Fibroblast of pulmonary artery (primary cell): ENCODE measurements at places on chromosomes 16 and 17.

GRCh38 chr17:66932311-66932710, 32.2 kb upstream of the CACNG4 start:
- DNase-seq = no peak

- no peak for DNase-seq
Measured at GRCh38 chr17:55751720-55752250, 934 bp downstream of the PCTP start.

- DNase-seq = no peak
Measured at GRCh38 chr17:64775701-64776570, 113.8 kb upstream of the SMURF2 start.

- peak; percentile 31 for DNase-seq
Measured at GRCh38 chr16:21166561-21166961, 8.1 kb downstream of the LDAF1 start.

DNA sequence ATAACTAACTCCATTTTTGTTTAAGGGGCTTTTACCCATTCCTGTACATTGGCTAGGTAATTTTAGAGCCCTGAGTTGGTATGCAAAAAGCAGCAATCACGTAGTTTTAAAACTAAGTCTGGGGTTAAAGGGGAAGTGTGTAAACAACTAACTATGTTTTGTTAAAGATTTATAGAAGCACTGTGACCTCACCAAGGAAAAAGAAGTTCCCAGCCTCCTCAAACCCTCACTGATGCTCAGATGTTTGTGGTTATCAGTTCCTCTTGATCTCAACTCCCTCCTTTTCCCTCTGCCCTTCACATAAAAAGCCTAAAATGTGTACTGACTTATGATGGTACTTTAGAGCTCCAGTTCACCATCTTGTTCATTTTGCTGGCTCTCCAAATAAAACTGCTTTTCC, 119.9 kb upstream of the IRX6 start:
- no peak for DNase-seq

DNA sequence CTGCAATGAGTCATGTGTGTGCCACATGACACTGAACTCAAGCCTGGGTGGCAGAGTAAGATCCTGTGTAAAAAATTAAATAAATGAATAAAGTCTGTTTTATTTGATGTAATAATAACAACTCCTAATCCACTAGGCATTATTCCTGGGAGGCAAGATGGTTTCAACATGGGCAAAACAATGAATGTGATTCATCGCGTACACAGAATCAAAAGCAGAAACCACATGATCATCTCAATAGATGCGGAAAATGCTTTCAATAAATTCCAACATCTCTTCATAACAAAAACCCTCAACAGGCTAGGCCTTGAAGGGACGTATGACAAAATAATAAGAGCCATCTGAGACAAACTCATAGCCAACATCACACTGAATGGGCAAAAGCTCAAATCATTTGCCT, 195.4 kb downstream of the CDH11 start:
- no peak for DNase-seq

DNA sequence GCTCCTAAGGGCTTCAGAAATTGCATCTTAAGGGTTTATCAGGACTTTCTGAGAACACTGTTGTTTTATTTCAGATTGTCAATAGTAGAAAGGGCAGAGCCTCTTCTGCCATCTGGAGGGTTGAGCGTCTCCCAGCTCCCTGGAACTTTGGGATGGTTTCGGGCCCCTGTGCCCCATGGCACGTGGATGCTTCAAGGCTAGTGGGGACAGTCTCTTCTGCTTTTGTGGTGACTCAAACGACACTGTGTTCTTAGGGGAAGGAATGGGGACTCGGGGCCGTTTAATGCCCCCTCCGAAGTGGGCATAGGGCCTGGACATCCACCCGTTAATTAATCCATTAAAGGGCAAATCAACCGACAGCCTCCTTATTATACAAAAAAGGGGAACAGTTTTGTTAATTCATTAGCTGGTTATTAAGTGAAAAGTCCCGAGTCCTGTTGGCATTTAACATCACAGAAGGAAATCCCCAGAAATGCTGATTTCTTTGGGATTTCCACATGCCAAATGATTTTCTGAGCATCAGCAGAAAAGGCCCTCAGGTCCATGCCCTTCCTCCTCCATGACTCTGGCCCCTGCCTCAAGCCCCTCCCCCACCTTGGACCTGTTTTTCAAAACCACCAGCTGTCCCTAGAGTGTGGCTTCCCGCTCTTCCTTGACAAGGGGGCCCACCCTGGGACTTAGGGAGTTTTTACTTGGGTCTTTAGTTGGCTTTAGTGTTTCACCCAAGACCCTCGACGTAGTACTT, 68.7 kb downstream of the ARSG start:
- no peak for DNase-seq

DNA sequence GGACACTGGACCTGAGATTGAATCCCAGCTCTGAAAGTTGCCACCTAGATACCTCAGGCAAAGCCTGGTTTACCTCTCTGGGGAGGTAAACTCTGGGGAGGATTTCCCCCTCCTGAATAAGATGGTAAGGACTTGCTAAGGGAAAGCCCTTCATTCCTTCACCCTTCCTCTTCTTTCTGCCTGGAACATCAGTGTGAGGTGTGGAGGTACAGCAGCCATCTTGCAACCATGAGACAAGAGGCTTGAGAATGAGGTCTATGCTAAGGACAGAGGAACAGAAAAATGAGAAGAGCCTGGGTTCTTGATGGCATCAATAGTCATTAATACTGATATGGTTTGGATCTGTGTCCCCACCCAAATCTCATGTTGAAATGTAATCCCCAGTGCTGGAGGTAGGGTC, 23.7 kb upstream of the ADCY9 start:
- no peak for DNase-seq

GRCh38 chr17:76697702-76698465, 12.9 kb downstream of the MXRA7 start:
- DNase-seq = peak; percentile 63

DNA sequence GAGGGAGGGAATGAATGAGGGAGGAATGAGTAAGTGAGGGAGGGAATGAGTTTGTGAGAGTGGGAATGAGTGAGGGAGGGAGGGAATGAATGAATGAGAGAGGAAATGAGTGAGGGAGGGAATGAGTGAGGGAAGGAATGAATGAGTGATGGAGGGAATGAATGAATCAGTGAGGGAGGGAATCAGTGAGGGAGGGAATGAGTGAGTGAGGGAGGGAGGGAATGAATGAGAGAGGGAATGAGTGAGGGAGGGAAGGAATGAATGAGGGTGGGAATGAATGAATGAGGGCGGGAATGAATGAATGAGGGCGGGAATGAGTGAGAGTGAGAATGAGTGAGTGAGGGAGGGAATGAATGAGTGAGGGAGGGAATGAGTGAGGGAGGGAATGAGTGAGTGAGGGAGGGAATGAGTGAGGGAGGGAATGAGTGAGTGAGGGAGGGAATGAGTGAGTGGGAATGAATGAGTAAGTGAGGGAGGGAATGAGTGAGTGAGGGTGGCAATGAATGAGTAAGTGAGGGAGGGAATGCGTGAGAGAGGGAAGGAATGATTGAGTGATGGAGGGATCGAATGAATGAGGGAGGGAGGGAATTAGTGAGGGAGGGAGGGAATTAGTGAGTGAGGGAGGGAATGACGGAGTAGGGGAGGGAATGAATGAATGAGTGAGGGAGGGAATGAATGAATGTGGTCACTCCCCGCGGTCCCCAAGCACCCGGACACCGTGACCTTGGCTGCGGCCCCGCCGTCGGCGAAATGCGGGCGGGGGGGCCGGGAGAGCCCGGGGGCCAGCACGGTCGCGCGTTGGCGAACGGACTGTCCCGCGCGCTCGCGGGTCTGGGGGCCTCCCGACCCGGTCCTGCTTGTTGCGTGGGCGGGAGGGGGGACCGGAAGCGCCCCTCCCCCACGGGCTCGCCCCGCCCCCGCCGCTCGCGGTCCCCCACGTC, 1.1 kb upstream of the UBE2I start:
- DNase-seq = peak; percentile 57

DNA sequence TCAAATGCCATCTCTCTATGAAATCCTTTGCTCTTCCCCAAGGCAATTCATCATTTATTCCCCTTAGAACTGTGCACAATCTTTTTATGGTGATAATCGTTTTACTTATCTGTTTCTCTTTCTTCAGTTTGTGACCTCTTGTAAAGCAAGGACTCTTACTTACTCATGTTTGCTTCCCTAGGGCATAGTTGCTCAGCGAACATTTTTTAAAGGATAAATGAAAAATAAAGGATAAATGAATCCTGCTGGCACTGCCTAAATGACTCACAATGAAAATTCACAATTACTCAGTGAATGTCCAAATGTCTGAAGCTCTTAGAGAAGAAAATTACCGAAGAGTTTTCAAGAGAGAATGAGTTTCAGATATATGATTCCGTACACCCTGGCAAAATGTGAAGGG, 671.7 kb downstream of the CDH11 start:
- DNase-seq = peak; percentile 17

GRCh38 chr16:82695806-82696205, 69.0 kb downstream of the CDH13 start:
- DNase-seq = no peak

GRCh38 chr17:2593821-2594721, 617 bp downstream of the PAFAH1B1 start:
- peak; percentile 75 for DNase-seq

- DNase-seq = peak; percentile 17
Measured at GRCh38 chr17:41455236-41455635, 11.9 kb downstream of the KRT32 start.

- peak; percentile 85 for DNase-seq
Measured at GRCh38 chr17:40457964-40458791, 14.9 kb downstream of the IGFBP4 start.

DNA sequence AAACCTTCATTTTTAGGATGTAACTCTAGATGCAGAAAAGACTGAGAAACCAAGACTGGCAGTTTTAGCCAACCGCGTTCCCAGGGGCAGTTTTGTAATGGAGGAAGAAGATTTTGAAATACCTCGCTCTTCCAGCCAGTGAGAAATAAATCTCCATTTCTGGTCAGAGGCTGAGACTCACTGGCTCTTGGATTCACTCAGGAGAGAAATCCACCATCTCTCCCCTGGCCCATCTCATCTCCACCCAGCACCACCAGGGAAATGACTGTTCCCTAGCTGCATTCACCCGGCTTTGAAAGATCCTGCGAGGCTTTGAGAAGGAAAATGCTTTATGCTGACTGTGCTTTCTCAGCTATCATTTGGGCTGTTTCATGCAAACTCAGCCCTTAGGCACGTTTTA, 185.2 kb downstream of the SOX9 start:
- DNase-seq = peak; percentile 29

DNA sequence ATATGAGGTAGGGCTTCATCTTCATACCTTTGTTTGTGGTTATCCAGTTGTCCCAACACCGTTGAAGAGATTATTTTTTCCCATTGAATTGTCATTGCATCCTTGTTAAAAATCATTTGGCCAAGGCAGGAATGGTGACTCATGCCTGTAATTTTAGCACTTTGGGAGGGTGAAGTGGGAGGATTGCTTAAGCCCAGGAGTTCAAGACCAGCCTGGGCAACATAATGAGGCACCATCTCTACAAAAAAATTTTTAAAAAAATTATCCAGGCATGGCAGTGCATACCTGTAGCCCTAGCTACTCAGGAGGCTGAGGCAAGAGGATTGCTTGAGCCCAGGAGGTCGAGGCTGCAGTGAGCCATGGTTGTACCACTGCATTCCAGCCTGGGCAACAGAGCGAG, 223.9 kb downstream of the TANC2 start:
- peak; percentile 24 for DNase-seq

- no peak for DNase-seq
Measured at GRCh38 chr17:82937411-82938371, 97.9 kb upstream of the ZNF750 start.

GRCh38 chr17:28416703-28417311, 10.8 kb upstream of the SLC46A1 start:
- DNase-seq = peak; percentile 74

- peak; percentile 80 for DNase-seq
Measured at GRCh38 chr17:27319541-27320221, 25.8 kb downstream of the WSB1 start.

GRCh38 chr17:45705123-45706009, 78.8 kb upstream of the CRHR1 start:
- DNase-seq = peak; percentile 10

DNA sequence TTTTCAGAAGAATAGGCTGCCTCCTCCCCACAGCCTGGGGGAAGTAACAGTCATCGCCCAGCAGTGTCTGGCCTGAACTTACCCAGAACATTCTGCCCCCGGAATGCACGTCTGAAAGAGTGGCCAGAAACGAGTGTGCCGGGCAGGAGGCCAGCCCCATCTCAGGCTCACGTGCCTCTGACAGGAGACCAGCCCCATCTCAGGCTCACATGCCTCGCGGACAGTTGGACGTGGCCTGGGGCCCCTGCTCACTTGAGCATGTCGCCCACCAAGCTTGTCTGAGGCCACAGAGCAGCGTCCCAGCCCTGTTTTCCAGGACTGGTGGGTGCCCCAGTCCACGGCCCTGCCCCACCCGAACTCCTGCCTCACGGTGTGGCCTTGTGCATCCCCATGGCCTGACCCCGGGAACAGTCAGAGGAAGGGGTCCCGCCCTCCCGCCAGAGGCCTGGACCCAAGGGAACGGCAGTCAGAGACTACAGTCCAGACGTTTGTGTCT, 16.3 kb upstream of the CDH15 start:
- peak; percentile 83 for DNase-seq

GRCh38 chr16:85521552-85522307, 91.4 kb upstream of the GSE1 start:
- no peak for DNase-seq

DNA sequence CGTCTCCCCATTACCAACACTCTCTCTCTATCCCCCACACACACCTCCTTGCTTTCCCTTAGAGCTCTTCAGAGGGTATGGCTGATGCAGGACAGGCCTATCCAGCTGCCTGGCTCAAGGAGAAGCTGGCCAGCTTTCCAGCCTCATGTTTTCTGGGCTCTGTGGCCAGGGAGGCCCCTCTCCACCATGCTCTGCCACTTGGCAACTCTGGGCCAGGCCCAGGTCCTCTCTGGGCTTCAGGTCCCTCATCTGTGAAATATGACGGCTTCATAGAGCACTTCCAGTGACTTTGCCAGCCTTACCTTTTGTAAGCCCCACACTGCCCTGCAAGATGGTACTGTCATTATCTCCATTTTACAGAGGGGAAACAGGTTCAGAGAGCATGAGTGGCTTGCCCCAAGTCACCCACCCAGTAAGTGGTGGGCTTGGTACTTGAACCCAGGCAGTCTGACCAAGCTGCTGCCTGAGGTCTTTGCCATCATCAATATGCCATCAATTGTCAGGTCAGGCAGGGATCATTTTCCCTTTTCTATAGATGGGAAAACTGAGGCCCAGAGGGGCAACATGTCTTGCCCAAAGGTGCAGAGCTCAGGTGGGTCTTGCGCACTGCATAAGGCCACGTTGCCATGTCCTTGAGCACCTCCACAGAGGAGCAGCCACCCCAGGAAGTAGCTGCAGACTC, 548 bp upstream of the ADGRG5 start:
- no peak for DNase-seq

DNA sequence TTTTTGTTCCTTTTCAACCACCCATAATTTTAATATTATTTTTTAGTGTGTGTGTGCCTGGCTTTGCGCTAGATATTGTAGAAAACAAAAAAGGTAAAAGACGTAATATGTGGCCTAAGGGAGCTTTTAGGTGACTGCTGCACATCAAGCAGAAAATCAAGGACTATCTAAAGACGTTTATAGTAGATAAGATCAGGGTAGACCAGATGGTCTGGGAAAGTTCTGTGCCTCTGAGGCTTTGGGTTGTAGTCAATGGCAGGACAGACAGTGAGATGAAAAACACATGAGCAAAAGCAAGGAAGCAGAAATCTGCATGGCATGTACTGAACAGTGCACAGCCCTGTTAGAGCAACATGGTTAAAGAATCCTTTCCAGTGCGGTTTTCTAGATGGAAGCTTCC, 26.8 kb upstream of the ARHGAP23 start:
- no peak for DNase-seq

- peak; percentile 67 for DNase-seq
Measured at GRCh38 chr16:21301168-21301894, 23.2 kb upstream of the CRYM start.
